ENCODE measurements at places on chromosomes 7 and 10.

- no peak for DNase-seq
Observed at GRCh38 chr10:79483299-79483698, 29.0 kb upstream of the EIF5AL1 start.

GRCh38 chr10:36119455-36119854 is 477.4 kb upstream of the FZD8 start:
- DNase-seq, result no peak

DNA sequence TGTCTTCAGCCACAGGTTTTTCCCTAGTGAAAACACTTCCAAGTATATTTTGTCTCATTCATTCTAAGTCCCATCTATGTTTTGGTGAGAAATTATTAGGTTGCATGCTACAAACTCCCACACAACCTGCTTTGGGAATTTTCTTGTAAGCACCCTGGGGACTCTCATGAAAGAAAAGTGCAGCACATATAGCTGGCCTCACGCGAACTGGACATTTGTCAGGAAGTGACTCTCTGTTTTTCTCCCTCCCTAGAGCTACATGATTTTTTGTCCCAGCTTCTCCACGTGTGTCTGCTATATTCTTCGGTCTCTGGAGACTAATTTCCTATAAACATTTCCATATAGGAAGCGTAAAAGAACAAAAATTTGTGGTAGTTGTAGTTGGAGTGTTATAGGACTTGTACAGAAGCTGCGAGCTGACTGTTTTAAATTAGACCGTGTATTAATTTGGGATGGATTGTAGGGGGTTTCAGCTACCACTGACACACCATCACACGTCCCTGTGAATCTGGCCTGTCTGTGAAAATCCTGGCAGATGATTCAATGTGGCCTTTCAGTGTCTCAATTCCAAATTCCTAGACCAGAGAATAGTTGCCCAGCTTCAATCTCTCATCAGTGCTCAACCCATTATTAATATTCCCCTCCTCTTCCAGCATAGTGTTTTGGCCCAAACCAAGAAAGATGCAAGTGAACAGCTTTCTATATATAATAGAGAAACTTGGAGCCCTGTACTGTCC is 40.2 kb downstream of the ARL4A start:
- peak; percentile 61 for DNase-seq

DNA sequence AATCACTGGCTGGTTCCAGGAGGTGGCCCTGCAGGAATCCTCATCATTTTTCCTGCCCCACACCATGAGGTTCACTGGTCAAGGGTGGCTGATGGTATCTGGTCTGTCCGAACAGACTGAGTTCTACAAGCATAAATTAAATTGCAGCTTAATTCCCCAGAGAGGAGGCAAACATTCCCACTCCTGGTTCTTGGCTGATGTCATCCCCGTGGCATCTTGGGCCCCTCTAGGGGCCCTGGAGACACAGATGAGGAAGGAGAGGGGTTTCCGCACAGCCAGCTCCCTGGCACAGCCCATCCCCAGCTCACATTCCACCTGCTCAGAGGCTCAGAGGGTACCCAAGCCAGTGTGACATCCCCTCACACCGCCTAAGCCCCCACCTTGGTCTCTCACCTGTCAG is 5.3 kb upstream of the KLRG2 start:
- DNase-seq, result peak; percentile 67

DNA sequence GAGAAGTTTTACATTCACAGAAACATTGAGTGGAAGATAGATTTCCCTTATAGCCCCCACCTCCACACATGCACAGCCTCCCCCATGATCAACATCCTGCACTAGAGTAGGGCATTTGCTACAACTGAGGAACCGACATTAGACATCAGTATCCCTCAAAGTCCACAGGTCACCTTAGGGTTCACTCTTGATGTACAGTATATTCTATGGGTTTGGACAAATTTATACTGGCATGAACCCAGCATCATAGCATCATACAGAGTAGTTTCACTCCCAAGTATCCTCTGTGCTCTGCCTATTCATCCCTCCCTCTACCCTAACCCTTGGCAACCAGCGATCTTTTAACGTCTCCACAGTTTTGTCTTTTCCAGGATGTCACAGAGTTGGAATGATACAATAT is 64.4 kb downstream of the VSTM4 start:
- DNase-seq, result peak; percentile 6

DNA sequence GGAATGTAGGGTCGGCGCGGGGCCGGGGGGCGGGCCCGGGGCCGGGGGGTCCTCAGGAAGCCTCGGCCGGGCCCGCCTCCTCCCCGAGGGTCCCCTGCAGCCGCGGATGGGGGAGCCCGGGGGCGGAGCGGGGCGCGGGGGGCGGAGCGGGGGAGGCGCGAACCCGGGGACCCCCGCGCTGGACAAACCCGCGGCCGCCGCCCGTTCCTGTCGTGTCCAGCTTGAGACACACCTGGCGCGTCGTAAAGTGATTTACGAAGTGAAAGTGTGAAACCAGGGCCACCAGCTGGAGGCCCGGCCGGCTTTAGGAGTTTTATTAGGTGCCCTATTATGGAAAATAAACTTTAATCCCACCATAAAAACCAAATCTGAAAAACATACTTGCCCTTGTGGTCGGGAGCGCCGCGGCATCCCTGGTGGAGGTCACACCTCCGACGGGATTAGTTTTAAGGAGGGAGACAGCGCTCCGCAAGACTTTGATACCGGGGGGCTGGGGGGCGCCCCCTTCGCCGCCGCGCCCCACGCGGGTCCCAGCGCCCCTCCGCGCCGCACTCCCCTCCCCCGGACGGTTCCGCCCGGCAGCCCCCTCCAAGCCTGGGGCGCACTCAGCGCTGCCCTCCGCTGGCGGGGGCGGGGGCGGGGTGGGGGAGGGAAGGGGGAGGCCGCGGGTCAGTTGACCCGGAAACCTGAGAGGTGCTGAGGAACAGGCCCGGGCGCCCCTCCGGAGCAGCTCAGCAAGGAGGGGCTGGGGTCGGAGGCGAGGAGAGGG is 10.3 kb downstream of the MNX1 start:
- DNase-seq, result no peak

DNA sequence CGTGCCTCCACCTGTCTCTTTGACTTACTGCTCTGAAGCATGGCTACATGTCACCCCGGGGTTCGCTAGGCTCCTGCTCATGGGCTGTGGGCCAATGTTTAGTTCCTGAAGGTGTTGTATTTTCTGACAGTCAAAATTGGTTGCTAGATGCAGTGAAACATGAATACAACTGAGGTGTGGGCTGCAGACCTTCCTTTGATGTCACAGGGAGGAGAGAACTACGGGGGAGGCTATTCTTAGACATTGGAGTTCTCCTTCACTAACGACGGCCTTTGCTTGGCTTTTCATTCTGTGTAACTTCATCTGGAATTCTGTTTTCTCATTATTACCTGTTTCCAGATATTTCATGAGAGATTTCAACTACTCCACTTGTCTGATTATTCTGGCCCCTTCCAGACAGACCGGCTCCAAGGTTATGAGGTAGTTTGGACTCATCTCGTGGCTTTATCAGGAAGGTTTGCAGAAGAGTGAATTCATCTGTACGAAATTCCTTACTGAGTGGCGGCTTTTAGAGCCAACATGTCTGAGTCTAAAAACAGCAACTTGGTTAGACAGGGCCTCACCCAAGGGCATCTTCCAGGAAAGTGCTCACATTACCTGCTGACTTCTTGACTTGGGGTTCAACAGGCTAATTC is 774.7 kb downstream of the SUGCT start:
- no peak for DNase-seq

DNA sequence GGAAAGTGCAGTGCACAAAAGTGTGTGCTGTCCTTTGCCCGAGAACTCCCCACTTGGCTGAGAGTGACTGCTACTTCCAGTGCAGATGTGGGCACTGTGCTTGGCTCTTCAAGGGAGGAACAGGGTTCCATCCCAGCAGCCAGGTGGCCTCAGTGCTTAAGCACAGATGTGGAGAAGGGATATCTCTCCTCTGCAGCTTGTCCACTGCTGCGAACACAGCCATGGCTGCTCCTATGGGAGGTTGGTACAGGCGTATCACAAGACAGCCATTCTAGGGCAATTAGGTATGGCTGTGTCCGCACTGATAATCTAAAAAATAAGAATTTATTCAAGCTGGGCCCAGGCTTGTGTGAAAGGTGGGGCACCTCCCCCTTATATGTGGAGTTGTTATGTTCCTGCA is 66.6 kb downstream of the GLCCI1 start:
- no peak for DNase-seq

- no peak for DNase-seq
Observed at GRCh38 chr7:159139202-159139601, 5.5 kb downstream of the VIPR2 start.

DNA sequence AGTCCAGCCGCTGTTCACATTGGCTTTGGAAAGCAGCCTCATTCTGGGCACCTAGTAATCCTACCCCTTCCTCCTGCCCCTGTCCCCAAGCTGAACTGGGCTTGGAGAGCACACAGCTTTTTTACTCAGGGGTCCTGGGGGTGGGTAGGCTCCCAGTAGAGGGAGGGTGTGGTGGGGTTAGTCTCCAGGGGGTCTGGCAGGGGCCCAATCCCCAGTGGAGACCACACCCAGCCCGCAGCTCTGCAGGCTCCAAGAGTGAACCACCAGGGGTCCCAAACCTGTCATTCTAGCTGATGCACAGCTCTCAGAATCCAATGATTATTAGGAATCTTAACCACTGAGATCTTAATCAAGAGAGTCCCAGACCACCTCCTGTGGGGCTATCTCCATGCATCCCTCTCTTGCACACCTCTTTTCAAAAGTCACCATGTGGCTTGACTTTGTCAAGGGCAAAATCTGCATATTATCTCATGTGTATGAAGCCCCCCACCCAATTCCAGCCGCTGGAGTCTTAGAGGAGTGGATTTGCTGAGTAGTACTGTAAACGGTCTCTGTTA is 2.7 kb downstream of the HOXA11 start:
- DNase-seq, result no peak

DNA sequence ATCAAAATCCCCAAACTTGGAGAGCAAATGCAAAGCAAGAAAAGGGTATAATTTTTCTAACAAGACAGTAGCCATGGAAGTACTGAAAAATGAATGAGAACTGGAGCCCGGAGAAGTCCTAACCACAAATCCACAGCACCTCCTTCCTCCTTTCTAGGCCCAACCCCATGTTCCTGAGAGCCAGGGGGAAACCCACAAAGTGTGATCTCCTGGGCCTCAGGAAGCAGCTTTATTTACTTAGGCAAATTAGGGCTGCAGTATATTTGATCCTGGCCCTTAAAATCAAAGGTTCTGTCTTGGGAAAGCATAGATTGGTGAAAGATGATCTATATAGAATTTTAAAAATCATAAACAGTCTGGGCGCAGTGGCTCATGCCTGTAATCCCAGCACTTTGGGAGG is 103.0 kb downstream of the DOCK4 start:
- DNase-seq, result peak; percentile 10

- no peak for DNase-seq
Observed at GRCh38 chr7:7519056-7519455, 16.6 kb downstream of the COL28A1 start.

- no peak for DNase-seq
Observed at GRCh38 chr10:127737563-127738511, 852 bp downstream of the FOXI2 start.

DNA sequence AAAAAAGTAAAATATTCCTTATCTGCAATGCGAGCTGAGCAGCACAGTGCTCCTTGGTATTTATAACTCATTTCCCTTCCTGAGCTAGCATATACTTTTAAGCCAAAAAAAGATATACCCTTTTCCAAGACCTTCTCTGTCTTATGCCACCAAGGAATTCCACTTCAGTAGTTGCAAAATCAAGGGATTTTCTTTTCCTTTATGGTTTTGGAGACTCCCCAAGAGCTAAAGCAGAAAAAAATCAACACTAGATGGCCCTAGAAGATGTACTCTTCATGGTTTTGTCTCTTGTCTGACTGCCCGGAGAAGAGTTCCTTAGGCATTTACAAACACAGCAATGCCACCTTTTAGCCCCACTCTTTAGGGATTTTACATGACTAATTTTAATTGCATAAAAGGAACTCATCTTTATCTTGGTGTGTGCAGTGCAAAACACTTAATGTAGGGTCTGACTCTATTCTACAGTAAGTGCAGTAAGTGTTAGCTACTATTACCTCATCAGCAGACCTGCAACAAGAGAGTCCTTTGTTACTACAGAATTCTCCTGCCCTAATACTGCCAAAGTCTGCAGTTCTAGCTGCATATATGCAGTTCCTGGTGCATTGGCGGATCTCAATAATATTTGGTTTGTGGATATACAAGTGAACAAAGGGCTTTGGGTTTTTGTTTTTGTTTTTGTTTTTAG is 443.3 kb downstream of the GFRA1 start:
- peak; percentile 43 for DNase-seq

- DNase-seq, result no peak
Observed at GRCh38 chr10:133059571-133059970, 28.2 kb upstream of the ADGRA1 start.

DNA sequence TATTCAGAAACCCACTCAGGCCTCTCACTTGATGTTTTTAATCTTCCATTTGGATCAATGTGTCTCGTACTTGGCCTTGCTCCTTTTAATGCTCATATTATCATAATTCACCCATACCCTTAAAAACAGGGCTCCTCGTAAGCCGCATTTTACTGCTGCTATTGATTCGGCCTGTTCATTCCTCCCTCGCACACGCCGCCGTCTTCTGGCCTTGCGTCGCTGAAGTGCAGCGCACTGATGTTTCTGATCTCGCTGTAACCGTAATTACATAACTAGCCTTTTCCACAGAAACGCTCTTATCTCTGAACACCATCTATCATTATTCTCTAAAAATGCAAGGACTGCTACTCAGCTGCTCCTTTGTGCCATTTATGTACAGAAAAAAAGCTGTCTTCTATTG is 544.5 kb upstream of the FOXK1 start:
- DNase-seq, result no peak

GRCh38 chr7:112540839-112541577 is 60.2 kb downstream of the LSMEM1 start:
- peak; percentile 44 for DNase-seq

- no peak for DNase-seq
Observed at GRCh38 chr10:19983880-19984565, 167.8 kb downstream of the PLXDC2 start.

- DNase-seq, result no peak
Observed at GRCh38 chr10:28184810-28185209, 118.1 kb downstream of the MPP7 start.

GRCh38 chr7:28871631-28872030 is 86.5 kb downstream of the TRIL start:
- no peak for DNase-seq

DNA sequence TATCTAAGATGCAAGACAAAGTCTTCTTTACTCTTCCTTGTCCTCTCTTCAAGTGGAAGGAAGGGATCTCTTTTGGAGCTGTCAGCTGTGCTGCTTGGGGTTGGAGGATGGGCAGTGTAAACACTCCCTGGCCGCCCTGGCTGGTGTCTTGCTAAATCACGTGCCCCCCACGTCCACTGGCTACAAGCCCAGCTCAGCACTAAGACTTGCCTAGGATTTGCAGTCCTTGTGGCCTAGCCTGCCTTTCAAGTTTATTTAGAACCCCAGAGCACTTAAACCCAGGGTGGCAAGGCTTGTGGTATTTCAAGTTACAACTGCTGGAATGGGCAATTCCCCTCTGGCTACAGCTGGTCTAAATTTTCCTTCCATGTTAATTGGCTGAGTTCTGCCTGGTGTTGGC is 272.4 kb upstream of the MYO3A start:
- no peak for DNase-seq

Measured in fibroblast of skin of back (primary cell).